ENCODE measurements at places on chromosomes 11 and 22.

- no peak for DNase-seq
Measured at GRCh38 chr11:27735281-27735680, 35.0 kb upstream of the BDNF start.

DNA sequence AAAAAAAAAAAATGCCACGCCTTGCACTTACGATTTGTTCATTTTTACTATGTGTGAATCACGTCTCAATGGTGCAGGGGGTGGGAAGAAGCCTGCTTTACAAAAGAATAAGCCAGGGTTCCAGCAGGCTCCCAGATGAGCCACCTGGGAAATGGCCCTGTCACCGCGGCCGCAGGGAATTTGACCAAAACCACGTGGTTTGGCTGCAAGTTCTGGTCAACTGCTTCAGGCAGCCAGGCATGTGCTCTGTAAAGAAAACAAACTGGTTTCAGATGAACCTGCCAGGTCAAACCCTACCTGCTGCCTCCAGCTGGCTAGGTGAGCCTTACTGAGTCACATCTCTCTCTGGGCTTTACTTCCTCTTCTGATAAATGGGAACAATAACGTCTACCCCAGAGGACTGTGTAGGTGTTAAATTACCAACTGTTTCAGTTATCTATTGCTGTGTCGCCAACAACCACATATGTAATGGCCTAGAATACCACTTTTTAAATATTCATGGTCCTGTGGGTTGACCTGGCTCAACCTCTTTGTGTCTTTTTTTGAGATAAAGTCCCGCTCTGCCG lies 30.5 kb upstream of the GCAT start:
- peak; percentile 66 for DNase-seq

DNA sequence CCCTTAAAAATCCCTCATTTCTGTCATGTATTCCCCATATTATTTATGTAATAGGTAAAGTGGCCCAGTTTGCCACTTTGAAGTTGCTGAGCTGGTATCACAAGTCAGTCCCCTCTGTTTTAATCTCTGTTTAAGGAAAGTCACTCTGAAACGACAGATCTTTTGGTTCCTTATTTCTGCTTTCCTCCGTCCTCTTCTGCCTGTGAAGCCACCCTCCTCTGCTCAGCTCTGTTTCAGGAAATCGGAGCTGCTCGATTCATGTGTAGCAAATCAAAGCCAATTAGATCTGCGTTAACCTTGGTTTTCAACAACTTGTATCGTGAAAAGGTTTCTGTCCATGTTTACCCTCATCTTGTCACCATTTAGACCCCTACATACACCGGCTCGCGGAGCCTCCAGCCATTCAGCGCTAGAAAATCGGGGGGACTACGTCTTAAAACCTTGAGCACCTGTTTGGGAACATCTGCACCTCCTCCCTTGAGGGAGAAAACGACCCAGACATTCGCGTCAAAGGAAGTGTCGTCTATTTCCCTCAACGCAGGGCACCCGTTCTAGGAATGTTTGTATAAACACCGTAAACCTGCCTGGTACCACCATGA lies 576 bp upstream of the SC5D start:
- DNase-seq, result peak; percentile 68

DNA sequence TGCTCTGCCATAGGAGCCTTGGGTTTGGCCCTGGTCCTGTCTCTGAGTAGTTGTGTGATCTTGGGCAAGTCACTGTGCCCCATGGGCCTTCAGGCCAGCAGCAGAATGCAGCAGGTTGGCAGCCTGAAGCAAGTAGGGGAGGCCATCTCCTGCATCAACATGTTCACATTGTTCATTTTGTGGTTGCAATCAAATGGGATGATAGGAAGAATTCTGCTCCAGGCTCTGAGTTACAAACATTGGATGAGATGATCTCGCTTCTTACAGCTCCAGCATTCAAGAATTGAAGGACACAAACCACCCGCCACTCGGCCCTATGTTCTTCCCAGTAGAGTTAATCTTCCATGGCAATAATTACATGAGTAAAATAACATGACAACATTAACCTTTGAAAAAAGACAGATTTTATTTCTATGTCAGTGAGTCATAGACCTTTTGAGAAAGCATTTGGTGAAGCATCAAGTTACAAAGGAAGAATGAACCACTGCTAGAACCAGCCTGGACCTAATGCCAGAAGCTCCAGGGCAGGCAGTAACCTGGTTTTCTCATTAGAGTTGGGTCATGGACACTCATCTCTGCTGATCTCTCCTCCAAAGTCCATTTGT lies 308.3 kb upstream of the NCAM1 start:
- DNase-seq, result no peak

DNA sequence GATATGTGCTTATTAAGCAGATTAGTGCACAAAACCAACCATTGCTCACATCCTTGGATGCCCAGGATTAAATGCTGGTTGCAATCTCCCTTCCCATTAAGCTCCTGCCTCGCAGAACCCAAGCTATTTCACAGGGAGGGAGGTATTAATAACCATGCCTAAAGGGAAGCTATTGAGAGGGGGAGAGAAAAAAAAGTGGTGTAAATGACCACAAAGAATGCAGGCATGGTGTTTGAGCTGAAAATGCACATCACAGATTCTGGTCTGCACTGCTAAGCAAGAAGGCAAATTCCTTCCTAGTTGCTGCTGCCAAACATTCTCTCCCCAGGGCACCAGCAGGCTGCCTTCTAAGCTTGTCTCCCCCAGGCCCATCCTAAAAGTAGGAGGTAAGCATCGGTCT lies 92.0 kb upstream of the ISX start:
- no peak for DNase-seq

DNA sequence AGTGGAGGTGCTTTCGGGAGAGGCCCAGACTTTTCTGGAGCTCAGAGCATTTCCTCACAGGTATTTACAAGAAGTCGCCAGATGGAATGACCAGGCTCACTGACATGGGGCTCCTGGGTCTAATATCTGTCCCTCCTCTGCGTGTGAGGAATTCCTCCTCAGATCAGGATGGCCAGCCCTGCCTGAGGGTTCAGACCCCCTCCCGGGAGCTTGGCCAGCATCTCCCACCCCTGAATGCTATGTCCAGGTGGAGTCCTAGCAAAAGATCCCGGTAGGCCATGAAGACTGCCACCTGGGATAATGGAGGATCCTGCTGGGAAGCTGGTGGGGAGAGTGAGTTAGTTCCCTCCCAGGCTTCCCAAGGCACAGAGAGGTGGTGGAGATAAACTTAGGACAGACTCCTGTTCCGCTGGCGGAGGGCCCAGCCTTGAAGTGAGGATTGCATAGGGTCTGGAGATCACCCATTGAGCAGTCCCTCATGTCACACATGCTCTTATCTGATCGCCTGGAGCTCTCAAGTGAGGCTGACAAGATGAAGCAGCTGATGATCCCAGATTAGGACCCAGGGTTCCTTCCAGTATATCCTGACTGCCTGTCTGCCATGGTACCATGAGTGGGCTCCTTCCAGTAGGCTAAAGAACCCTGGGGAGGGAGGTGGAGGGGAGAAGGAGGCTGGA lies 5.7 kb downstream of the OAF start:
- DNase-seq, result no peak

DNA sequence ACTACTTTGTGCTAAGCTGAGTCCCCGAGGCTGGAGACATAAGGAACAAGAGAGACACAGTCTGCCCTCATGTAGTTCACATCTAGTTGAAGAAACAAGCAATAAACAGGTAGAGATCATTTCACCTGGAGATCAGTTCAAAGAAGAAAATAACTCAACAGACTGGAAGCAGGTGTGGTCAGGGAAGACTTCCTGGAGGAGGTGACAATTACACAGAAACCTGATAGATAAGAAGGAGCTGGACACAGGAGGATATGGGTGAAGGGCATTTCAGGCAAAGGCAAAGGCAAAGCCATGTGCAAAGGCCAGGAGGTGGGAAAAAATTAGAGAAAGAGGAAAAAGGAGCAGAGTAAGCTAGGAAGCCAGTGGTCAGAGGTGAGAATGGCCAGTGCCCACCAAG lies 115.6 kb downstream of the MN1 start:
- no peak for DNase-seq

DNA sequence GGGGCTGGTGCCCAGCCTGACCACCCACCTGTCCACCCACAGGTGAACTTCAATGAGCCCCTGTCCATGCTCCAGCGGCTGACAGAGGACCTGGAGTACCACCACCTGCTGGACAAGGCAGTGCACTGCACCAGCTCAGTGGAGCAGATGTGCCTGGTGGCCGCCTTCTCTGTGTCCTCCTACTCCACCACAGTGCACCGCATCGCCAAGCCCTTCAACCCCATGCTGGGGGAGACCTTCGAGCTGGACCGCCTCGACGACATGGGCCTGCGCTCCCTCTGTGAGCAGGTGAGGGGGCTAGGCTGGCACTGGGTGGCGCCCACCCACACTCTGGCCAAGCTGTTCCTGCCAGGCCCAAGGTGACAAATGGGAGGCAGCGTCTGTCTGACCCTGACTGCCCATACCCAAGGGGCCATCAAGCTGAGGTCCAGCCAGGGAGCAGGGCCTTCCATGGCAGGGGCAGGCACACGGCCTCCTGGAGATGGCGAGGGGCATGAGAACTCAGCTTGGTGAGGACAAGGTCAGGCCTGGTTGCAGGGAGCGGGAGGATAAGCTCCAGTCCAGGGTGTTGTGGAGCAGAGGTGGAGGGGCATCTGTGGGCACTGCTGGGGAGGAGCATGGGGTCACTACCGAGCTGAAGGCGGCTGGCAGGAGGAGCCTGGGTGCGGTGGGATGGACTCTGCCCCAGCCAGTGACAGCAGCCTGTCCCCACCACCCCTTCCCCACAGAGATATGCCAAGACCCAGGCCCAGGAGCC lies 77.7 kb downstream of the MORC2 start:
- peak; percentile 31 for DNase-seq

DNA sequence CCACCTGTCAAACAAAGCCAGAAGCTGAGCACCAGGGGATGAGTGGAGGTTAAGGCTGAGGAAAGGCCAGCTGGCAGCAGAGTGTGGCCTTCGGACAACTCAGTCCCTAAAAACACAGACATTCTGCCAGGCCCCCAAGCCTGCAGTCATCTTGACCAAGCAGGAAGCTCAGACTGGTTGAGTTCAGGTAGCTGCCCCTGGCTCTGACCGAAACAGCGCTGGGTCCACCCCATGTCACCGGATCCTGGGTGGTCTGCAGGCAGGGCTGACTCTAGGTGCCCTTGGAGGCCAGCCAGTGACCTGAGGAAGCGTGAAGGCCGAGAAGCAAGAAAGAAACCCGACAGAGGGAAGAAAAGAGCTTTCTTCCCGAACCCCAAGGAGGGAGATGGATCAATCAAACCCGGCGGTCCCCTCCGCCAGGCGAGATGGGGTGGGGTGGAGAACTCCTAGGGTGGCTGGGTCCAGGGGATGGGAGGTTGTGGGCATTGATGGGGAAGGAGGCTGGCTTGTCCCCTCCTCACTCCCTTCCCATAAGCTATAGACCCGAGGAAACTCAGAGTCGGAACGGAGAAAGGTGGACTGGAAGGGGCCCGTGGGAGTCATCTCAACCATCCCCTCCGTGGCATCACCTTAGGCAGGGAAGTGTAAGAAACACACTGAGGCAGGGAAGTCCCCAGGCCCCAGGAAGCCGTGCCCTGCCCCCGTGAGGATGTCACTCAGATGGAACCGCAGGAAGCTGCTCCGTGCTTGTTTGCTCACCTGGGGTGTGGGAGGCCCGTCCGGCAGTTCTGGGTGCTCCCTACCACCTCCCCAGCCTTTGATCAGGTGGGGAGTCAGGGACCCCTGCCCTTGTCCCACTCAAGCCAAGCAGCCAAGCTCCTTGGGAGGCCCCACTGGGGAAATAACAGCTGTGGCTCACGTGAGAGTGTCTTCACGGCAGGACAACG lies 11.7 kb downstream of the CXCR5 start:
- DNase-seq, result no peak

- peak; percentile 69 for DNase-seq
Measured at GRCh38 chr22:42431401-42432019, 693 bp downstream of the NFAM1 start.

GRCh38 chr22:19970479-19971275 lies 29.1 kb upstream of the TXNRD2 start:
- peak; percentile 76 for DNase-seq

- DNase-seq, result no peak
Measured at GRCh38 chr11:17721242-17721999, 2.0 kb downstream of the MYOD1 start.

- peak; percentile 12 for DNase-seq
Measured at GRCh38 chr22:43479301-43479950, 67.6 kb downstream of the MPPED1 start.

DNA sequence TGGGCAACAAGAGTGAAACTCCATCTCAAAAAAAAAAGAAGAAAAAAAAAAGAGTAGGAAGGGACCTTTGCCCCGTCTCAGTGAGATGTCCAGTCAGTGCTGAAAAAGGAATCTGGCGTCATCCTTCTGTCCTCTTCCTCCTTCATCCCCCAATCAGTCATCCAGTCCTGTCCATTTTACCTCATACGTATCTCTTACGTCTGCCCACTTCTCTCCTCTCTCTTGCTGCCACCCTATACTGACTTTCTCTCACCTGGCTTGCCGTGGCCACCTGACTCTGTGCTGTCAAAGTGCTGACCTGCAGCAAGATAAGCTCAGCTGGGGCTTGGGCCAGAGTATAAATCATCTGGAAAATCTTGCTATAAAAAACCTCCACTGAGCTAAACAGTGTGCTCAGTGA lies 13.6 kb downstream of the SEPTIN3 start:
- no peak for DNase-seq

GRCh38 chr11:35281169-35281688 lies 138.1 kb downstream of the SLC1A2 start:
- no peak for DNase-seq

DNA sequence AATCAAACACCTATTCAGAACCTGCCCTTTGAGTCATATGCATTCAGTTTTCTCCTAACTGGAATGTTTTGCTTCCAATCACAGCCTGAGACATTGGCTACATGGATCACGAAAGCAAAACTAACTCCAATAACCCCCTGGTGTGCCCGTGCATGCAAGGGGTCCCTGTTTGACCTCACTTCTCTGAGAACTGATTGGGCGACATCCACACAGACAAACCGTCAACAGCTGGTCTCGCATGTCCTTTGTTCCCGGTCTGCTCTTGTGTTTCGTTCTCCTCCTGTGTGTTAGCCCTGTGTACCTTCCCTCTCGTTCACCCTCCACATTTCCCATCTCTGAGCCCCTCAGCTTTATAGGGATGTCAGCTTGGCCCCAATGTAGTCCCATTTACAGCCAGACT lies 67.2 kb upstream of the TTC12 start:
- DNase-seq, result no peak

DNA sequence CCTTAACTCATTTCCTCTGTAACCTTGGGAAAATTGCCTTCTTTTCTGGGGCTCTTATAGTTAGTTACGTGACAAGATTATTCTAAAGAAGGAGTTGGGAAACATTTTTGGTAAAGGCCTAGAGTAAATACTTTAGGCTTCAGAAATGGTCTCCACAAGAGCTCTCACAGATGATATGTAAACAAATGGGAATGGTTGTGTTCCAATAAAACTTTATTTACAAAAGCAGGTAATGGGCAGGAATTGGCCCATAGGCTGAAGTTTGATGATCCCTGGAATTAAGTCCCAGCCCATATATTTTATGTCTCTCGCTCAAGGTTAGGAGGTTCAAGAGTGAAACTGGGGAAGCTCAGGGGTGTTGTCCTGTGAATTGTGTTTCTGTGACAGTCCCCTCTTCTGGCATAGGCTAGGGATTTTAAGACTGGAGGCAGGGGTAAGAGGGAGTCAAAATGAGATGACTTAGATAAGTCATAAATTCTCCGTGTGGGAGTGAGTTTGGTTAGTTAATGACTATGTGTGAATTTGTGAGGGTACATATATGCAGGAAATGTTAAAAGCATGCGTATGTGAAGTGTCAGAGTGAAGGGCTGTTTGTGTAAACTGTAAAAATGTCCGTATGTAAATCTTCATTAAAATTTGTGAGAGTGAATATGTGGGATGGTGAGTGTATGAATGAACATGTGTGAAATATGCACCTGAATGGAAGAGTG lies 7.4 kb upstream of the OR52B4 start:
- no peak for DNase-seq

All from NB4 (cell line).